GM03348 (cell line): ENCODE measurements at places on chromosomes 16 and 17.
A peak's percentile ranks its signal among the peaks of the same experiment; 100 is the strongest.

- DNase-seq = no peak
Measured at GRCh38 chr17:40901981-40902474, 17.0 kb upstream of the KRT20 start.

DNA sequence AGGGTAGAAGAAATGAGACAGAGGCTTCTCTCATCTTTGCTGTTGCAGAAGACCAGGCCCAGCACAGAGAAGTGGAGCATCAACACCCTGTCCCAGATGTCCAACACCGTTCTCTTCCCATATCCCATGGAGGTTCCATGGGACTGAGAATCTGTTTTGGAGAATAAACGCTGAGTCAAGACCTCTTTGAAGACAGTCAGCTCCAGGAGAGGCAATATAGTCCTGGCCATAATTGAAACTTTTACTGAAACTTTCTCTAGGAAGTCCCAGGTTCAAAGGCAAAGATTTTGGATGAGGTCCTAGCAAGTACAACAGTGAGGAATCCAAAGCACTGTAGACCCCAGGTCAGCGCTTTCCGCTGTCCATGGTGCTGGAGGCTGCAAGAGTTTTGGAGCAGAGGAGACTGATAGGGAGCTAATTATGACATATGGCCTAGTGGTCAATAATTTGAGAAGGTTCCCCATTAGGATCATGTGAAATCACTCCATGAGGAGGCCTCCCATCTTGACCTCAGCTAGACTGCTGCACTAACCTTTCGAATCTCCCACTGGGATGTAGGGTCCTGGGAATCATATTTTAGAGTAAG lies 36.0 kb downstream of the OSBPL7 start:
- DNase-seq = no peak

DNA sequence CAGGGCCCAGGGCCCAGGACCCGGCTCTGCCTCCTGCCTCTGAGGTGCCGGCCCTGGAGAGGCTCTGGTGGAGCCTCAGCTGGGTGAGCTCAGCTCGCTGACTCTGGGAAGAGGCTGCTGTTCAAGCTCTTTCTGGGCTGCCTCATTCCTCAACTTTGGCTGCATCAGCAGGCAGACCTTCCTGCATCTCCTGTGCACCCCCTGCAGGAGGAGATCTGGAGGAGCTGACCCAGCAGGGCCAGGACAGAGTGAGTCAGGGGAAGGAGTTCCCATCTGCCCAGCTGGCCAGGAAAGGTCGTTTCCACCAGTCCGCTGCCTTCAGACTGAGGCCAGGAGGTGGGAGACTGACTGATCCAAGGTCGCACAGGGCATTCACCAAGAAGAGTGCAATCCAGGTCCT lies 10.7 kb downstream of the CRHR1 start:
- no peak for DNase-seq

GRCh38 chr17:79668344-79669250 lies 57.7 kb upstream of the RBFOX3 start:
- DNase-seq = no peak

DNA sequence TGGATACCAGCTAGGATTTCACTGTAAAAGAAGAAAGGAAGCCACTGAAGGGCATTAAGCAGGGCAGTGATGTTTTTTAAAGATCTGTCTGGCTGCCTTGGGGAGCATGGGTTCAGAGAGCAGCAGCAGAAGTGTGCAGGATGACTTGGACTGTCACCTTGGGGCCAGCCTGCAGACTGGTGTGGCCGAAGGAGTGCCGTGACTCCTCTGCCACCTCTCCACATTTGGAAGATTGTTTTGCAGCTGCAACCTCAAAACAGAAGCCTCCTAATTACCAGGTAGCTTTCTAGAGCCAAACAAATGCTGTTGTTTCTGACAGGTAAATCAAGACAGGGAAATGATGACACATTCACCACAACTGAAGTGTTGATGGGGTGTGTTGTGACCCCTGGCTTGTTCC lies 681.4 kb downstream of the WWOX start:
- DNase-seq = no peak

GRCh38 chr16:77890075-77890474 lies 101.7 kb downstream of the VAT1L start:
- no peak for DNase-seq

GRCh38 chr16:89120921-89121351 lies 27.3 kb downstream of the ACSF3 start:
- DNase-seq = no peak

GRCh38 chr16:11632455-11632939 lies 35.8 kb upstream of the SNN start:
- peak; percentile 77 for DNase-seq
